ENCODE measurements at places on chromosomes 2 and 18.

DNA sequence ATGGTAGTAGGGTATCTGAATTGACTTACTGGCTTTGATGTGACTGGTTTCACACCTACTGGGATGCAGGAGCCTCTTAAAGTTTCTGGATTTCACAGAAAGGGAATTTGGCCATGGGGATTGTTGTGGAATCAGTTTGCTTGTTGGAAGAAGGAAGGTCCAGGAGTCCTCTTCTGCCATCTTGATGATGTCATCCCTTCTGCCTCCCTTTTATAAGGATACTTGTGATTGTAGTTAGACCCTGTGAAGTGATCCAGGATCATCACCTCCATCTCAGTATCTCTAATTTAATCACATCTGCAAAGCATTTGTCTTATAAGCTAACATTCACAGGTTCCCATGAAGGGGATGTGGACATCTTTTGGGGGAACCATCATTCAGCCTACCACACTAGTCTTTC lies 79.5 kb downstream of the CCDC138 start:
- no peak for DNase-seq

DNA sequence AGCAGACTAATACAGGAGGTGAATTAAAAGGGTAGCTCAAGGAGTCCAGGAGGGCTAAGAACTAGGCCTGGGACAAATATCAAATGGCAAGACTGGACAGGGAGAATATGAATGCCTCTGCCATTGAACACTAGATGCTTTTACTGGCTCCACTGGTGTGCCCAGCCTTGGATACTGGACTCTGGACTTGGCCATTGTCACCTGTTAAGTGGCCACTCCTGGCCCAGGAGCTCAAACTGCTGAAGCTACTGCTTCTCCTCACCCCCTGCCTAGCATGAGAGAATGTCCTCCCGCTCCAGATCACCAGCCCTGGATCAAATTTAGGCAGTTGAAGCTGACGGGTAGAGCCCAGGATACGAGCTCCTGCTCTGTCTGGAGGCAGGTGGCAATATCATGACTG lies 170.8 kb downstream of the DDX1 start:
- no peak for DNase-seq

GRCh38 chr2:85393836-85394235 lies 16.3 kb downstream of the CAPG start:
- no peak for DNase-seq

DNA sequence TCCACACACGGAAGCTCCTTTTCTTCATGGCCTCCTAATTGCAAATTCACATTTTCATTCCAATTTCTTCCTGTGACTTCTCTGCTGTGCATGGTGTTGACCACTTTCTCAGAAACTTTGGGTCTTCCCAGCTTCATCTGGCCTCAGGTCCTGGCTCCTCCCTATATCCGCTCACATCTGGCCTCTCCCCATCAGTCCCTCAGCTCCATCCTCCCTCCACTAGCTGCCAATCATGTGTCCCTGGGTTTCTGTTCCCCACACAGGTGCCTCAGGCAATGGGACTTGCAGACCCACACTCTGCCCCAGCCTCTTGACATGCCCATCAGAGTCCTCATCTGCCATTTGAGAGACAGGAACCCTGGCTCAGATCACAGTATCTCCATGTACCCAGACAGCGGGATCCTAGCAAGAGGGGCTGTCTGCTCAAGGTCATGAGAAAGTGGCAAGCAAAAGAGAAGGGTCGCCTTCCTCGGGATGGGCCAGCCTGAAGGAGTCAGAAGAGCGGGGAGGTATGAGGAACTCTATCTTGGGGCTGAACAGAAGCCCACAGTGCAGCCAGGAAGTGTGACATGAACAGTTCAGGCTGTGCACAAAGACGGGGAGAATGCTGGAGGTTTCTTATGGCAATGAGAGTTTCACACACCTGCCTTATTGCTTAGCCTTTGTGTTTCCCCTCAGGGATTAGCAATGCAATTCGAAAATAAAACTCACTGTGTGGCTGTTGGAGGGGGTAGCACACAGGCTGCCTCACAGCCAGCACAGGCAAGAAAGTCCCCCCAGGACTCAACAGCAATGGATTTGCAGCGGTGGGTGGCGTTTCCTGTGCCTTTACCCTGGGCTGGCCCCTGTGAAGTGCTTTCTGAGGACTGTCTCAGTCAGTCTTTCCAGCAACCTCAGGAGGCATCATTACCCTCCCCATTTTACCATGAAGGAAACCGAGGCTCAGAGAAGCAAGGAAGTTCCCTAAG lies 69.5 kb downstream of the COPS8 start:
- DNase-seq, result no peak

DNA sequence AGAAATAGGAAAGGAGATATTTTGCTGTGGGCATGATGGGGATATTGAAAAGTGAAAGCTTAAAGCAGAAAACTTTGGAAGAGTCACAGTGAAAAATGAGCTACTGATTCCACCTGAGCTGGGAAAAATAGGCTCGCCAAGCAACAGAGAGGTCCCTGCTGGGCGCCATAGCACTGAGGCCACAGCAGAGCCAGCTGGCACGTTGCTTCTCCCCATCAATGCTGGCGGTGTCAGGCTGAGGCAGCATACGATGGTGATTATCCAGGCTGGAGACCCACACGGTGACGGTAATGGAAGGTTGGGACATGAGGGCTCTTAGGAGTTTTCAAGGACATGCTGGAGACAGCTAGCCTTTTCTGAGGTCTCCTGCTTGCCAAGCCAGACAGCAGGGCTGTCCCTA lies 25.8 kb upstream of the DTNB start:
- no peak for DNase-seq

- no peak for DNase-seq
Measured at GRCh38 chr2:221025398-221025797, 546.7 kb downstream of the EPHA4 start.

DNA sequence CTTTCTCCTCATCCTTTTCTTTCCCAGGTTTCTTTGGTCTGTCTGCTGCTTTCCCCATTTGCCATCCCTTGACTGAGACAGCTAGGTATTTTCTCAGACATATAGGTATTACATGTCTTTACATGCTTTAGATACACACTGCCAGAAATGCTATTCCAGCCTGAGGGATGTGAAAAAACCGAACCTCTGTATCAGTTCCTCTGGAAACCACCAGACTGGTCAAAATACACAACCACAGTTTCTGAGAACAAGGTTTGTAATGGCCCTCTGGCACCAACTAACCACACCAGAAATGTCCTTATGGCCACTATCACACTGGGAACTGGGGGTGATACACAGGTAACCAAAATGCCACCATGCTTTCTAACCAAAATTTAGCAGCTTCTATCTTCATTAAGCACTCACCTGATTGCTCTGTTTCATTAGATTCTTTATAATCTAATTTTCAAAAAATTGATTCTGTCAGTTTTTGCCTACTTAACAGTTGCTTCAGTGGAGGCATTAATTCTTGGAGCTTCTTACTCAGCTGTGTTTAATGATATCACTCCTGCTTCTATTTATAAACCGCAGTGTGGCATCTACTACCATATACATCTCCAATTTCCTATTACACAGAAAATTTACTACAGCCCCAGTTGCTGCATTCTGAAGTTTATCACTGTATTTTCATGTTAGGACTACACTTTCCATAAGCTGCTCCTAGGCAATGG lies 243.5 kb downstream of the WDPCP start:
- DNase-seq, result no peak

- no peak for DNase-seq
Measured at GRCh38 chr2:11750422-11750821, 4.0 kb downstream of the LPIN1 start.

GRCh38 chr2:217749008-217749407 lies 253.8 kb downstream of the TNS1 start:
- no peak for DNase-seq

GRCh38 chr2:152510621-152511020 lies 175.6 kb downstream of the FMNL2 start:
- DNase-seq, result no peak

GRCh38 chr2:53432936-53433335 lies 334.7 kb upstream of the CHAC2 start:
- no peak for DNase-seq

GRCh38 chr2:234162861-234163260 lies 112.4 kb downstream of the SPP2 start:
- DNase-seq, result no peak

GRCh38 chr2:19358242-19359020 lies at the start of gene OSR1:
OSR1 (minus strand) TSS chr2:19358623; CDS start chr2:19353805, 4,818 bp downstream.
- DNase-seq, result no peak

DNA sequence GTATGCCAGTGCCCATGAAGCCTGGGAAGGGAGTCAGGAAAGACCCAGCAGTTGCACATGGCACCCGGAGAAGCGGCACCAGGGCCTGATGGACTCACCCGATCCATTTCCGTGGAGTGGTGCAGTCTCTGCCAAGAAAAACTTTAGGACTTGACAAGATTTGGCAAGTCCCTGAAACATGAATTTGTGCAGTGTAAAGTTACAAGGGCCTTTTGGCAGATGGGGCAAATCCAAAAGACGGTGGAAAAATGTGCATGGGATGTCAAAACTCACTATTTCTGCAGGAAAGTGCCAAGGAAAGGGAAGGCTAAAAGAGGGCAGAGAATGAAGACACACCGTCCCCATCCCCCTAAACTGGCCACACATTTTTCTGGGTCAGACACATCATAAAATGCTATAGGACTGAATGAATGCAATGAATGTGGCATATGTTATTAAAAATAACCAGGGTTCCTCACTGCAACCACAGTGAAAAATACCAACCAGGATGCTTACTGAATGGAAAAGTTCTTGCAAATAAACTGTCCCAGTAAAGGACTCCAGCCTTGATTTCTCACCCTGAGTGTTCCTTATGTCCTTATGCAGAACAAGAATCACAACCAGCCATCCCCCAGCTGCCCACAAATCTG lies 173.5 kb upstream of the SIX2 start:
- no peak for DNase-seq

- no peak for DNase-seq
Measured at GRCh38 chr2:119469661-119470297, 38.1 kb downstream of the TMEM37 start.

DNA sequence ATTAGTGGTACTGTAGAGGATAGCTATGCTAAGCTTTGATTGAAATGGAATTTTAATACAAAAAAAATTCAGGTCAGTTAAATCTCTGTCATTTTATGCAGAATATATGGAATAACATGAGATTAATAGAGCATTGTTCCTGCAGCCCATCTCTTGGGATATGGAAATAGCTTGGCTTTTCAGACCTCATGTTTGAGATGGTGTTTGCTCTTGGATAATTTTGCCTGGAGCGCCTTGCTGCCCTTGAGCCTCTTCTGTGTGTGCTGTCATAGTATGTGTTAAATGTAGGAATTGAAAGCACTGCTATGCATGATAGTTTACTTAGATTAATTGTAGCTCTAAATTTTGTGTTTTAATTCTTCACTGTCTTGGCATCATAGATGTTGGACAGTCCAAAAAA lies 27.7 kb downstream of the GALNT1 start:
- no peak for DNase-seq

GRCh38 chr2:227862741-227863588 lies 8.5 kb upstream of the DAW1 start:
- peak; percentile 59 for DNase-seq

- no peak for DNase-seq
Measured at GRCh38 chr18:10416065-10416464, 38.4 kb upstream of the APCDD1 start.

DNA sequence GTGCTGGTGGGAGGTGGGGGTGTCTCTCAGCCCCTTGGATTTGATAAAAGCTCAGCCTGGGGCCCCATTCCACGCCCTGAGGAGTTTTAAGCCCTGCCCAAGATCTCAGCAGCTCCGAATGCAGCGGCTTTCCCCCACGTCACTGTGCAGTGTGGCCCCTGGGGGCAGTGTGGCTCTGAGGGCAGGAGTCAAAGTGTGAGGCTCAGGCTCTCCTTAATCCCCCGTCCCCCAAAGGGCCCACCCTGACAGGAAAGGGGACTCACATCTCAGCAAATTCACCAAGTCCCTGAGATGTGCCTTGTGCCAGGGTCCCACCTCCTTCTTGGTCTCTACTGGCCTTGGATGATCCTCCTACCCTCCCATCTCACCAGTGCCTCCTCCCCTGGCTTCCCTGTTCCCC lies 25.2 kb downstream of the NPPC start:
- DNase-seq, result no peak

DNA sequence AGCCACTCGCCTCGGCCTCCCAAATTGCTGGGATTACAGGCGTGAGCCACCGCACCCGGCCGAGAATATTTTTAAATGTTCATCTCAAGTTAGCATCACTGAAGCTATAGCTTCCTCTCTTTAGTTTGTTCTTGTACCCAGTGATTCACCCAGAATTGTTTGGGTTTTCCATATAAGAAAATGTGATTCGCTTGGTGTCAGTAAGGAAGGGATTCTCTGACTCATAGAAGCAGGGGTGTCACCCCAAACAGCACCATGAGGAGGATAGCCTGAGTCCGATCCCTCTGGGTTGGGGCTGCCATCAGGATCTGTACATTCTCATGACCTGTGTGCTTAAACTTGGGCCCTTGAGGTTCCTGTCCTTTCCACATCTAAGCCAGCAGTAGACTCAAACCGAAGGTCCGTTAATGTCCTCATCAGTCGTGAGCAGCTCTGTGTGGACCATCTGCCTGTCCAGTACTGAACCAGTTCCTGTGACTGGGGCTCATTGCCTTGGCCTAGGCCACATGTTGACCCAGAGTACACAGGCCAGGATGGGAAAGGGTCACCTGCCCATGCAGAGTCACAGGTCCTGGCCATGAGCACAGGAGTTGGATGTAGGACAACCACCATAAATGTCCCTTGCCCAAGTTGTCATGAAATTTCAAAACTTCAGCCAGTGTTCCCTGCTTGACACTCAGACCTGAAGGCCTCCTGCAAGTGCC lies 311.9 kb downstream of the GBX2 start:
- DNase-seq, result no peak

GRCh38 chr2:204207866-204208265 lies 271.3 kb downstream of the ICOS start:
- DNase-seq, result no peak

- DNase-seq, result no peak
Measured at GRCh38 chr2:132975193-132976105, 305.4 kb upstream of the LYPD1 start.

DNA sequence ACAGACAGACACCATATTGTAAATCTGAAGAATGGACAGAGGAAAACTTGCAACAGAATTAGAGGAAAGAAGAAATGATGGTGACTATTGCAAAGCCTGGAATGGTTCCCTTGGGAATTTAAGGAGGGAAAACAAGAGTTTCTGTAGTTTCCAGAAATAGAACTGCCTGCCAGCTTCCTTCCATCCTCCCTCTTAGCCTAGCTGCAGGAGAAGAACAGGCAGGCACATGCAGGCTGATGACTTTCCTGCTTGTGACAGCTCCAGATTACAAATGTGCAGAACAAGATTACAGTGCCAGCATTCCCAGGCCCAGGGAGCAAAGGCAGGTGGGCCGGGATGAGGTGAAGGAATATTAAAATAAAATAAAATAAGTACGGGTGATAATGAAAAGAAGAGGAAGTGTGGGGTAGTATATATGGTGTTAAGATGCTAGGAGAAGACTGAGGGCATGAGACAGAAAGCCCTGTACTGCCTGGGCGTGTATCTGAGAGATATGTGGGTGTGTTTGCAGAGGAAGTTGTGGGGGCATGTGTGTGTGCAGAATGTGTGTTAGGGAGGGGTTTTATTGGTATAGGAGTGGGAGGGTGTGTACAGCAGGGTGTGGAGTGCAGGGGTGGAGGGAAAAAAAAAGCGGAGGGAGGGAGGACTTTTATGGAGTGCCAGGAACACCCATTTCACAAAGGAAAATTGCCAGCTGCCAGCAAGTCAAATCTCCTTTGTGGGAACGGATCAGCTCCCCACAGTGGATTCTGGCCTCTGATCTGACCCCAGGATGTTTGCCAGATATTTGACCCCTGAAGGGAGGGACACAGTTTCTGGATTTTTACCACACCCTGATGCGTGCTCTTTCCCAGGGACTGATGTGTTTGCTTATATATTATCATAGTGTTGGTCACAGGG lies 43.9 kb upstream of the NEMP2 start:
- DNase-seq, result no peak
